ENCODE measurements at places on chromosomes 5 and 9.

DNA sequence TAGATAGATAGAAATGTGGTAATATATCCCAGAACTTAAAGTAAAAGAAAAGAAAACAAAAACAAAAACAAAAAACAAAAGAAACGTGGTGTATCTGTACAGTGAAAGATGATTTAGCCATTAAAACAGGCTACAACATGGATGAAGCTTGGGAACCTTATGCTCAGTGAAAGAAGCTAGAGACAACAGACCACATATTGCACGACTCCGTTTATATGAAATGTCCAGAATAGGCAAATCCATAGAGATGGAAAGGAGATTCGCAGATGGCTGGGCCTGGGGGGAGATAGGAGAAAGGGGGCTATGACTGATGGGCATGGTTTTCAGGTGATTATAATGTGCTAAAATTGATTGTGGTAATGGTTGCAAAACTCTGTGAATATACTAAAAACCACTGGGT lies 86.6 kb downstream of the ROR2 start:
- DNase-seq = no peak

- DNase-seq = no peak
These were observed 7.5 kb upstream of the NDST1 start for GRCh38 chr5:150500328-150500841.

GRCh38 chr9:109863961-109864360 lies 84.0 kb downstream of the PALM2AKAP2 start:
- DNase-seq = no peak

DNA sequence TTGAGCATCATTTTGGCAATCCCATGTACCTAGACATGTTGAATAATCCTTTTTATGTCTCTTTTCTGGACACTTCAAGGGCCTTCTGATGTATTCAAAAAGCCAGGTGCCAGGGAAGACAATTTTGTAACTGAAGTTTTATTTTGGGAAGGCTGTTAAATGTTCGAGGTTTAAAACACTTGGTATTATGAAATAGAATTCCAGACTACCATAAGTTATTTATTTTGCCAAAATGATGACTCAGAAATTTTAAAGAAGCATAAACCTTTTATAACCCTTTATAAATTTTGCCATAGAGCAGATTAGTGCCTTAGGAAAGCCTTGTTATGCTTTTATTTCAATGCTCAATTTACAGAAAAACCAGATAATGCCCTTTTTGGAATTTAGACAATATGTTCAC lies 30.3 kb upstream of the UHRF2 start:
- DNase-seq = no peak

DNA sequence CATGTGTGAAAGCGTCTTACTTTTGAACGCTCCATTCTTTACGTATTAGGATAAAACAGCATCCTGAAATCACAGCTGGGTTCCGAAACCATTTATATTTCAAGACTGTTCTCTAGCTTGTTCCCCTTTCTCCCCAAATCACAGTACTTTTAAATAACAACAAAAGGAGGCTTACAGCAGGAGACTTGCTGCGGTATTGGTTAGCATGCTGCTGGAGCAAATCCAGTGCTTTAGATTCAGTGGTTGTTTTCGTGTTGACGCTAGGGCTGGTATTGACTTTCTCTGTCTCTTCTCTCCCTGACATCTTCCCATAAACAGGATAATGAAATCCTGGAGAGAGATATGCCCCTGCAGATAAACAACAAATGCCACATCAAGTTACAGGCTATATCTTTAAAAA lies 103.1 kb downstream of the ZNF608 start:
- no peak for DNase-seq
